MM.1S (cell line): ENCODE measurements at places on chromosomes 1 and 21.

- H3K4me3 ChIP-seq: no peak overlapping the region
- H3K27me3 ChIP-seq: no peaks in the 10 kb centered on the region
- peak; percentile 23 for DNase-seq
- H3K36me3 ChIP-seq: no peaks in the 10 kb centered on the region
- H3K27ac ChIP-seq: no peak overlapping the region
Observed at GRCh38 chr1:87279966-87280535, 48.6 kb upstream of the LMO4 start.

DNA sequence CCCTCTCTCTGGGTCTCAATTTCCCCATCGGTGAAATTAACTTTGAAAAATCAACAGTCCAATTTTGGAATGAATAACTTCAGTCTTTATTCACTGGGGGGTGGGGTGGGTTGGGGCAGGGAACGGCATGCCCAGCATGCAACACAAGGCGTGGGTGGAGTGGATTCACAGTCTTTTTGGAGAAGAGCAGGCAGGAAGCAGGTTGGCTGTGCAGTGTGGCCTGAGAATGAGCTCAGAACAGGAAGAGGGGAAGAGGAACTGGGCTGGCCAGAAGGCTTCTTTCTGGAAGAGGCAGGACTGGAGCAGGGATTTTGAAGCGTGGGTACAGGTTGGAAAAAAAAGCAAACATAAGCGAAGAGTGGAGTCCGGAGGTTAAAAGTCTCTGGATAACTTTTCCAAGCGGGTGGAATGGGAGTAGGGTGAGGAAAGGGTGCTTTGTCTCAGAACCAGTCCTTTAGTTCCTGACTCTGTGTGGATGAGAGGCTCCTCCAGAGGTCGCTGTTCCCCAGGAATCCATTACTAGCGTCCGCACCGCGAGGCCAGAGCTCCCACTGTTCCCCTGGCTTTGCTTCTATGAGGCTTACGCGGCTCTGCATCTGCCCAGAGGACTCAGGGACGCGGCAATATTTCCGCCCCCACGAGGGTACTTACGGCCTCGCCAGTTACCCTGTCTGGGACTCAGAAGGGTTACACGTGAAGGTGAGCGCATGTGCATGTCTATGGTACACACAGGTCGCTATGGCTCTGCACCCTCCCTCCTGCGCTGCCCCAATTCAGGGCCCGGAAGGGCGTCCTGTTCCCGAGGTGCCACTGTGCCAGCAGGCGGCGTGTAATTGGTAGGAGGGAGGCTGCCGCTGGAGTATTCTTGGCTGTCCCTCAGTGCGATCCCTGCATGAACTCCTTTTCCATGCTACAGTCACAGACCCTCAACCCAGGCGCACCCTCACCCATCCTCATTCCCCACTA lies 5.5 kb upstream of the FOXD2 start:
- H3K4me3 ChIP-seq: no peak overlapping the region
- H3K27me3 ChIP-seq: no peaks in the 10 kb centered on the region
- peaks cover 6% of the 10 kb centered on the region; the same call in 1 of the 2 replicates for H3K4me1 ChIP-seq
- no peak overlapping the region for H3K27ac ChIP-seq
- no peak for DNase-seq

GRCh38 chr1:84896279-84896678 lies 3.3 kb upstream of the LPAR3 start:
- no peak overlapping the region for H3K27ac ChIP-seq
- H3K27me3 ChIP-seq: no peaks in the 10 kb centered on the region
- DNase-seq: no peak
- no peak overlapping the region for H3K4me3 ChIP-seq

DNA sequence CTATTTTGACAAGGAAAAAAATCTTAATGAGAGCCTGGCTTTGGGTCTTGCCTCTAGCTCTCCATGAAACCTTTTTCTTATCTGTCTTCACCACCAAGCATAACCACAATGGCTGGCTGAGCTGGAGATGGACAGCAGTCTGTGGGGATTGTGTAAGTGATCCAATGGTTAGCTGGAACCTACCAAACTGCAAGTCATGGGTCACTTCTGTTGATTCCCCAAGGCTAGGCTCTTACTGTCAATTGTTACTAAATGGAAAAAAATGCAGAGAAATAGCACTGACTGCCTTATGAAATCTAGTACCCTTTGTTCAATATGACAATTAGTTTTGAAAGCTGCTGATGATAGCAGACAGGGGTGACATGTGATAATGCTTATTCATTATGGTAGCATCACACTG lies 359.0 kb downstream of the ST6GALNAC3 start:
- DNase-seq: no peak
- no peak overlapping the region for H3K4me3 ChIP-seq
- no peaks in the 10 kb centered on the region for H3K36me3 ChIP-seq
- H3K4me1 ChIP-seq: no peaks in the 10 kb centered on the region
- no peaks in the 10 kb centered on the region for H3K27me3 ChIP-seq

GRCh38 chr1:229280921-229281320 lies 10.0 kb downstream of the RAB4A start:
- H3K4me3 ChIP-seq: no peak overlapping the region
- H3K36me3 ChIP-seq: no peaks in the 10 kb centered on the region
- no peak overlapping the region for H3K27ac ChIP-seq
- no peak for DNase-seq

- no peak overlapping the region for H3K27ac ChIP-seq
- H3K4me3 ChIP-seq: no peak overlapping the region
- no peaks in the 10 kb centered on the region for H3K36me3 ChIP-seq
- DNase-seq: no peak
Observed at GRCh38 chr21:17438635-17439034, 74.2 kb upstream of the CXADR start.
